Activated naive CD4-positive, alpha-beta T cell treated with Interleukin-2 at 50 U/mL for 16 hours (primary cell): ENCODE measurements at places on chromosomes 12 and 14.

- no peak for DNase-seq
Measured at GRCh38 chr14:60014402-60014801, 77.3 kb upstream of the PCNX4 start.

DNA sequence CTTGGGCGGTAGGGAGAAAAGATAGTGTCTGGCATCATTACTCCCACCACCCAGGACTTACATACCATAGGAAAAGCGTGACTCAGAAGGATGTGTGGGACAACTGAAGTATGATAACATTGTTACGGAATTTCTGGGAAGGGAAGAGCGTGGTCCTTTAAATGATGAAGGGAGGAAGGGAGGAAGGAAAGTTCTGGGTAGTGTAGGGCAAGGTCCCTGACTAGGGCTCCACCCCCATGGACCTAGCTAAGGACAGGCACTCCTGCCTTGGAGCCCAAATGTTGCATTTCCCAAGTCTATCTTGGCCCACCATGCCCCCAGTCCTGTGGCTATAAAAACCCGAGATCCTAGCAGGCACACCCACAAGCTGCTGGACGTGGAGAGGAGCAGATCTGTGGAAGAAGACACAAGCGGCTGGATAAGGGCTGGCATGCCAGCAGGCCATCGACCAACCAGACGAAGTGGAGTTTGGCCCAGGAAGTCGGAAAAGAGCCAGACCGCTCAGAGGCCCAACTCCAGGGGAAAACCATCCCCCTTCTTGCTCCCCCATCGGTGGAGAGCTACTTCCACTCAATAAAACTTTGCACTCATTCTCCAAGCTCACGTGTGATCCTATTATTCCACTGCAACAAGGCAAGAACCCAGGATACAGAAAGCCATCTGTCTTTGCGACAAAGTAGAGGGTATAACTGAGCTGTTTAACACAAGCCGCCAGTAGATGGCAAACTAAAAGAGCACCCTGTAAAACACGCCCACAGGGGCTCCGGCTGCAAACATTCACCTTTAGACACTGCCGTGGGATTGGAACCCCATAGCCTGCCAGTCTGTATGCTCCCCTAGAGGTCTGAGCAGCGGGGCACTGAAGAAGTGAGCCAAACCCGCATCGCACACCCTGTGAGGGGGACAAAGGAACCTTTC is 23.0 kb upstream of the RAB21 start:
- DNase-seq: no peak

DNA sequence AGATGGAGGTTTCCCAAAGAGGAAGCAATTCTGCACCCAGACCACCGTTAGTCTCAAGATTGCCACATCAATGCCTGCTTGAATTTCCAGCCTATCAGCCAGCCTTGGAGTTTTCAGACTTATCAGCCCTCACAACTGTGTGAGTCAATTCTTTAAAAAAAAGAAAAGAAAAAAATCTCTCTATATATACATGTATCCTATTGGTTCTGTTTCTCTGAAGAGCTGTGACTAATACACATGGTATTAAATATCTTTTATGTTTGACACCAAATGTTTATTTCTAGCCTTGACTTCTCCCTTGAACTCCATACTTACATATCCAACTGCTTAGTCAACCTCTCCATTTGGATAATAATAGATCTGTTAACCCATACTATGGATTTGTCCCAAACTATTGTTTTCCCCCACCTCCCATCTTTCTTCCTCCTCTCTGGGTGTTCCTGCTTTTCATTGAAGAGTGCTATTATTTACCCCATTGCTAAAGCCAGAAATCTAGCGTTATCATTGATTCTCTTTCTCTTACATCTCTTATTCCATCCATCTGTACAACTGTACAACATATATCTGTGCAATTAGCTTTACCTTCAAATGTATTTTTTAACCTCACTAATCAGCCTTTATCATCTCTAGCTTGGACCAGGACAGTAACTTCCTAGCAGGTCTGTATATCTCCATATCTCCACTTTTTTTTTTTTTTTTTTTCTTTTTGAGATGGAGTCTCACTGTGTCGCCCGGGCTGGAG is 22.7 kb upstream of the EID3 start:
- DNase-seq: no peak

DNA sequence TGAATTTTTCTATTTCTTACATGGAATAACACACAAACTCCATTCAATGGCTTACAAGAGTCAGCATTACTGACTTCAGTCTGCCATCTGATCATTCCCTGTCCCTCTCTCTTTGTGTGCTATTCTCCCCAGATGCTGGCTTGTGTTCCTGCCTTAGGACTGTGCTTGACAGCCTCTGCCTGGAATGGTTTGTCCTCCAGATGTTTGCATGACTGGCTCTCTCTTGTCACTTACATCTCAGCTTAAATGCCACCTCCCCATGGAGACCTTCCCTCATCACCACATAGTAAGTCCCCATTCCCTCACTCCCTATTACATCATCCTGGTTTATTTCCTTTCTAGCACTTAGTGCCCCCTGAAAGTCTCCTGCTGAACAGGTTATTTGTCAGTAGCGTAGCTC is 181.6 kb downstream of the KTN1 start:
- DNase-seq: no peak

GRCh38 chr12:15777355-15778012 is 11.7 kb downstream of the EPS8 start:
- no peak for DNase-seq

- no peak for DNase-seq
Measured at GRCh38 chr12:4160314-4161040, 113.1 kb upstream of the CCND2 start.

GRCh38 chr12:79083181-79083580 is 218.6 kb downstream of the SYT1 start:
- no peak for DNase-seq

GRCh38 chr14:50039734-50040400 is 76.5 kb downstream of the VCPKMT start:
- DNase-seq: no peak

- DNase-seq: no peak
Measured at GRCh38 chr12:95988506-95989275, 7.5 kb downstream of the HAL start.

DNA sequence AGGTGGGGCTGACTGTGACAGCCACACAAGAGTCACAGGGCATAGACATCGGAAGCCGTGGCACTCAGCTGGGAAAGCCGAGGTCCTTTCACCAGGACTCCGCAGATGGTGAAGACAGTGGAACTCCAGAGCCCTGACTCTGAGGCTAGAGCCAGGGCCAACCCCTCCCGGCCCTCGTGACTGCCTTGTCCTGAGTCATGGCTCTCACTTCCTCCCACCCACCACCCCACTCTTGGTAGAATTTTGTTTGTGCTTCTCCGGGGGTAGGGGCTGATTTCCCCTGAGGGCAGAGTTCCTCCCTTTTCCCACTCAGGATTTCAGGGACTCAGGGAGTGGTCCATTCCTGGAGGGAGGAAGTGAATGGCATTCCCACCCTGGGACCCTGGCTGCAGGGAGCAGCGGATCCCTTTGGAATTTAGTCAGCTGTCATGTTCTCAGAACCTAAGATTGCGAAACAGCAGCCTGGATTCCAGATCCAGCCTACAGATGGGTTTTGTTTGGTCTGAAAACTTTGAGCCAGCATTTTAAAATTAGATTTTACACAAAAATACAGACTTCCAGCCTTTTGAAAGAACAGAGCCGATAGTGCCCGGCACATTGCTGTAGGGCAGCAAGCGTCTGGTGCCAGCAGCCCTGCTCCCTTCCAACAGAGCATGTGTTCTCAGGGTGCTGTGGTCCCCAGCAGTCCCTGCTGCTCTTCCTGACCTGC is 50.7 kb downstream of the TPCN1 start:
- peak; percentile 21 for DNase-seq

GRCh38 chr12:22682663-22683062 is 57.7 kb downstream of the ETNK1 start:
- DNase-seq: no peak

DNA sequence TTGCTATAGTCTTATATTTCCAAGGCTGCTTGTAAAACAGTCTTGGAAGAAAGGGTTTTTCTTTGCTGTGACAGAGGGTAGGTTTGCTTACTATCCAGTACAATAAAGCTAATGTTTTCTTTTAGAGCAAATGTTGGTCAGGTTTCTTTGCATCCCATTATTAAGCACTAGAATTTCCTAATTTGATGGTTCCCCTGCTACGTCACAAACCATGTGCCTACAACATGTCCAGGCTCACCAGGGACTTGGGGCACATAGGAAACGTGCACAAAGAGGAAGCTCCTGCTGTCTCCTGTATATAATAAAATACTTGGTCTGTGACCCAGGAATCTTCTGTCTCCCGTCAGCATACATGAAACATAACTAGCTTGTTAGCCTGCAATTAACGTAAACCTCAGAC is 486.3 kb upstream of the LRFN5 start:
- DNase-seq: no peak

- DNase-seq: no peak
Measured at GRCh38 chr12:29781705-29782266, 2.0 kb downstream of the TMTC1 start.

GRCh38 chr12:47276621-47277309 is 197.0 kb upstream of the AMIGO2 start:
- DNase-seq: peak; percentile 32

DNA sequence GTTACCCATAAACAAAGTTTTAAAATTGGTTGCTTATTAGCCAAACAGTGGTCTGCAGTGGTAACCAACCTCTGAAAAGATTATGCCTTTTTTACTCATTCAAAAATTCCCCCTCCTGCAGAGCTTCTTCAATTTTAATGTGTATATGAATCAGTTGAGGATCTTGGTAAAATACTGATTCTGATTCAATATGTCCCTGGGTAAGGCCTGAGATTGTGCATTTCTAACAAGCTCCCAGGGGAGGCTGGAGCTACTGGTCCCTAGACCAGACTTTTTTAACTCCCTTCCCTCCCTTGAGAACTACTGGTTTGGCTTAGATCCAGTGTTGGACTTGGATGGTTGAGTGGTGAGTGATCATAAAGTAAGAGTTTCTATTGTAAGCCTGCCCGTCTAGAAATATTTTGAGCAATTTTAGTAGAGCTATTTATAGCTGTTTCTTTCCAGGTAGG is 90.2 kb downstream of the FUT8 start:
- DNase-seq: no peak

DNA sequence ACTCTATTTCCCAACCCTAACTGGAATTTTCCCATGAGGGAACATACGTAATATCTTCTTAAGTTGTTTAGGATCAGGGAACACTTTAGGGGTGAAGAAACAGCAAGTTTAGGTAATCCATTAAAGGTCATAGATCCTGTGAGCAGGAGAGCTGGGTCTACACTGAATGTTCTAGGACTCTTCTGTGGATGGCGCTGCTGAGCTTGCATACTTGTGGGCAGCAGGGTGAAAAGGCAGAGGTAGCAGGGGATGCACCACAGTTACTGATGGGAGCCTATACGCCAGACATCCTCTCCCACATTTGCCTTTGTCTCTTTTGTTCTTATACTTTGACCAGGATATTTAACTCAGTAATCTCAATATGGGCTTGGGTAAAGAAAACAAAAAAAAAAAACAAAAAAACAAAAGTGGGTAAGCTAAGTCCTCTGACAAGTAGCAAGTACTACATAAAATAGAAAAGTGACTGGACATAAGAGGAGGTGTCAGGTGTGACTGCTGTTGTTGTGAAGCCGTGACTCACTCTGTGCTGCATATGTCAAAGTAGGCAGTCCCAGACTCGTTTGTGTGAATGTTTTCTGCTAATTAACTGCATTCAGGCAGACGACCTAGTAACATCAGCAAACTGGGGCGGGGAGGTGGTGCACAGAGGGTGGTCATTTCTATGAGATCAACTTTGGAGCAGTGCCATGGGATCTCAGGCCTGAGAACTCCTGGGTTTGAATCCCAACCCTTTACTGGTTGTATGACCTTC is 31.6 kb downstream of the NEUROD4 start:
- DNase-seq: no peak

DNA sequence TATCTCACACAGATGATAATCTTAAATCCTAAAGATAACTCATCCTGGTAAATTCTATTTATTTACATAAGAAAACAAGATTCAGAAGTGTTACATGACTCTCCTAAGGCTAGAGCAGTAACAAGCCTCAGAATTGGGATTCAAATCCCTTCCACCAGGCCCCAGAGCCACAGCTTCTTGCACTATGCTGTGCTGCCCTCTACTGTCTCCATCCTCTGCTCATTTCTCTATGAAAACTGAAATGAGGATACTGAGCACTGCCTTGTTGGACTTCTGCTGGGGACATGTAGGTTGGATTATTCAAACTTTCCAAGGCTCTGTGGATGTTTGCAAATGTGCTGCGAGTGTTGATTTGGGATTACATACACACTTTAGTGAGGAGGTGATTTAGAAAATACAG is 23.5 kb upstream of the C12orf50 start:
- DNase-seq: no peak

GRCh38 chr14:72864712-72865365 is 29.1 kb downstream of the DPF3 start:
- no peak for DNase-seq

- no peak for DNase-seq
Measured at GRCh38 chr12:45909041-45909713, 81.2 kb downstream of the SCAF11 start.

DNA sequence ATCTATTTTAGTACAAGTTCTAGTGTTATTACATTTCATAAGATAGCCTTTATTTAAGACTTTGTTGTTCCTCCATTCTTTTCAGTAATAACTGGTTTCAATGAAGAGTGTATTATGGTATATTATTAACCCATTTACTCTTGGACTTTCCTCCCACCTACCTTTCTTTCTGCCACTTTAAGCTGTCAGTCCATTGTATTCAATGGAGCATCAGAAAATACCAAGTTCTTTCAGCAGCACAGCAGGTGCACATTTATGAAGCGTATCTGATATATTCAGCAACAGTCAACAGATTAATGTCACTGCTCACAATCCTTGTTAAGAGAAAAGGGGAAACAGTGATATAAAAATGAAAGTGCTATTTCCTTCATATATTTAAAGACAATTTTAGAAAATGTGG is 660.9 kb downstream of the C12orf50 start:
- DNase-seq: no peak

- peak; percentile 68 for DNase-seq
Measured at GRCh38 chr12:1592444-1593173, 1.8 kb downstream of the FBXL14 start.

- no peak for DNase-seq
Measured at GRCh38 chr14:71620401-71620800, 311.8 kb upstream of the RGS6 start.

DNA sequence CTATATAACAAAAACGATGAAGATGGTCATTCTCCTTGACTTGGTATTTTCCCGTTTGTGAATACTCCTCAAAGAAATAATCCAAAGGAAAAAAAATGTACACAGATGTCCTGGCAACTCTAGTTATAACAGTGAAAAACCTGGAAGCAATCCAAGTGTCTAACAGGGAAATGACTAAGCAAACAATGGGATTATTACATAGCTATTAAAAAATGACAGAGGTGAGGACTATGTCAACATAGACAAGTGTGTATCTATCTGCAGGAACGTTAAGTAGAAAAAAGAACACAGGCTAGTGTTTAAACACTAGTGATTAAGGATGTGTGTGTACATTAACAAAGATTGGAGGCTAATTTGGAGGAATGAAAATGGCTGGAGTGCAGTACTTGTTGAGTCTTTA is 5.9 kb upstream of the APOLD1 start:
- no peak for DNase-seq

- no peak for DNase-seq
Measured at GRCh38 chr12:71686658-71687025, 760 bp downstream of the TMEM19 start.

GRCh38 chr14:102227184-102227964 is 77.6 kb downstream of the MOK start:
- no peak for DNase-seq

- no peak for DNase-seq
Measured at GRCh38 chr14:56659964-56660551, 80.5 kb downstream of the TMEM260 start.
